ENCODE measurements at places on chromosomes 12 and 14.

DNA sequence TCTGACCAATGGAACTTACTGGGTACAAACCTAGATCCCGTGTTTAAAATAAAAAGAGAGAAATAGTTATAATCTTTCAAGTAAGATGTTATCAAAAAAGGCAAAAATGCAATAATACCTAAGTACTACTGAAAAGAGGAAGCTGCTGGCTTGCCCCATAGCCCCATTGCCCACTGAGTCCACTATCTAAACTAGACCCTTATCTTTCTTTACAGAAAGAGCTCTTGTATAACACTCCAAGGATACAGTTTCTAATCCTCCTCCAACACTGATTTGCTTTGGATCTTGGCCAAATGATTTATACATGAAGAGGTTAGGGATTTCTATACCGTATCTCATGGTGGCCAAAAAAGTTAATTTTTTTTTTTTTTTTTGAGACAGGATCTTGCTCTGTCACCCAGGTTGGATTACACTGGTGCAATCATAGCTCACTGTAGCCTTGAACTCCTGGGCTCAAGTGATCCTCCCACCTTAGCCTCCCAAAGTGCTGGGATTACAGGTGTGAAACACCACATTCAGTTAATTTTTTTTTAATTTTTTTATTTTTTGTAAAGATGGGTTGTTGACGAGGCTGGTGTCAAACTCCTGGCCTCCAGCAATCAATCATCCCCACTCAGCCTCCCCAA is 2.6 kb downstream of the GXYLT1 start:
- no peak for DNase-seq

DNA sequence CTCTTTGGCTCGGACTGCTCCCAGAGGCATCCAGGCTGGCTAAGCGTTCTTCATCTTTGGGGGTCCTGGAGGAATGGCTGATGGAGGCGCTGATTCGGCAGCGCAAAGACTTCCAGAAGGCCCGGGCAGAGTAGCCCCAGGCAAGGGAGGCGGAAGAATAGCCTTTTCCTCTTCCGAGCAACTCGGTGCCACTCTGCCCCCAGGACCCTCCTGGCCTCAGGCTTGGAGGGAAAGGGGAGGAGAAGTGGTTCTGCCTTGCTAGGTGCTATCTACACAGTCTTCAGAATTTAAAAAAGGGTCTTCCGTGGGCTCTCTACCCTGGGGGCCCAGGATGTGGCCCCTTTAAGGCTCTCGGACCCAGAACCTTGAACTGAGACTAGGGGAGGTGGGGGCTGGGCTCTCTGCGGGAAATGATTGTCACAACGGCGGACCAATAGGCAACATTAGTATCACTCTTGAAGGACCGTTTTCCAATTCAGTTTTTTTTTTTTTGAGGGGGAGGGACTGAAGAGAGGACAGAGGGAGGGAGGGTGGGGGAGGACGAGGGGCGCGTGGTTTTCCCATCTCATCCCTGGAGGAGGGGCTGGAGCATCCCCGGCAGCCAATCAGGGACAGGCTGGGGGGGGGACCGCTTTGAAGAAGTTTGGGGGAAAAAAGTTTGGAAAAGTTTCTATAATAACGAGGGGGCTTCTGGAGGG is at the start of gene NFATC4:
Gene NFATC4, plus strand, starts transcription at position 671 of the 698 bp plus-strand sequence. CDS start 157 bp downstream, outside the sequence.
- DNase-seq: no peak

GRCh38 chr12:116157845-116158267 is 119.6 kb downstream of the MED13L start:
- no peak for DNase-seq

GRCh38 chr12:116881325-116881876 is at the start of gene HRK:
Gene HRK (minus strand): TSS chr12:116881441. CDS start chr12:116881307, 134 bp downstream.
- DNase-seq: no peak

DNA sequence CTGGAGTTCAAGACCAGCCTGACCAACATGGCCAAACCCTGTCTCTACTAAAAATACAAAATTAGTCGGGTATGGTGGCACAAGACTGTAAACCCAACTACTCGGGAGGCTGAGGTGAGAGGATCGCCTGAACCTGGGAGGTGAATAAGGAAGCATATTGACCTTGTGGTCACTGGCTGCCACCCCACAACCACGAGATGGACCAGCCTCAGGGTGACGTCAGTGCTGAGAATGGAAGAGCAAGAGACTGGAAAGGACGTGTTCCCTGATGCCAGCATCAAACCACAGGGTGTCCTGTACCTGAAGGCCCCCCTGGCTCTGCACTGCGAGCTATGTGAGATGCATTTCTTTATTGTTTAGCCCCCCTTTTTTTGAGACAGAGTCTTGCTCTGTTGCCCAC is 45.9 kb upstream of the BDKRB2 start:
- DNase-seq: no peak

- DNase-seq: no peak
Observed at GRCh38 chr12:13289653-13290289, 93.2 kb downstream of the EMP1 start.

GRCh38 chr12:102201436-102202061 is 3.9 kb upstream of the PMCH start:
- no peak for DNase-seq

DNA sequence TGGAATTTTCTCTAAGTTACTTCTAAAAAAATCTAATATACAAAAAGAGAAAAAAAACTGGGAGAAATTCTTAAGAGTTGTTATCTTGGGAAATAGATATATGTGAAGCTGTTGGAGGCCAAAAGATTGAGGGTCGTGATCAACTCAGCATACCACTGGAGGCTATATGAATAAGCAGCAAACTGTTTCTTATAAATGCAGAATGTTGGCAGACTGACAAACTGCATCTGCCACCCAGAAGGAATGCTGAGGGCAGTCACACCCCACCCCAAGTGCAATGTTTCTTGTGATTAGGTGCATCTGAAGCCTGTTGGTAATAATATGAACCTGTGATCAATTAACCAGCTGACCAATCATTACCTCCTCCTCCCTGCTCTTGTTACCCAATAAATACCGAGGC is 818.6 kb upstream of the MGAT4C start:
- DNase-seq: no peak

DNA sequence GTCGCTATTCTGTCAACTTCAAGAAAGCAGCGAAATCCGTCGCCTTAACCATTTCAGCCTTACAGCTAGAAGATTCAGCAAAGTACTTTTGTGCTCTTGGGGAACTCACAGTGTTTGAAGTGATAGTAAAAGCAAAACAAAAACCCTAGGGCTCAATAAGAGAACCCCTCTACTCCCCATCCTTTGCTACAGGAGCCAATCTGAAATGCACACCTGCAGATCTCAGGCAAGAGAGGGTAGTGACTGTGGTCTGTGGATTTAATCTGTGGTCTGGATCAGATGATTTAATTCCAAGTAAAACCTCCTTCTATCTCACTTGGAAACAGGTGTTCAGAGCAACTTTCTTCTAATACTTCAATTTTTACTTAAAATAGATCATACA is 422.9 kb upstream of the OR4E1 start:
- DNase-seq: no peak

DNA sequence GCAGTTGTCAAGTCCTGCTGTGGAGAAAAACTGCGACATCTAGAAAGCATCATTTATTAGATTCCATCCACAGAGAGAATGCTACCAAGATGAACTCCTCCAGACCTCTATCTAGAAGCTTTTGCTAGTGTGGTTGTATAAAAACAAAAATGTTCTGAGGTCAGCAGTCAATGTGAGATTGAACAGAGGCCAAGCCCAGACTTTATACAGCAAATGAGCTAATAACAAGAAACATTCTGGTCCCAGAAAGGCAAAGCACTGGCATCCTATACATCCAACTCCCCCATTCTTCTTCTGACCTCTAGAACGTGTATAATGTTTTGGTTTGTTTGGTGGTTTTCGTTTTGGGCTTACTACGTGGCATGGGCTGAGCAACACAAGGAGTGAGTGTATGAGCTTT is 26.7 kb upstream of the RIN3 start:
- no peak for DNase-seq

DNA sequence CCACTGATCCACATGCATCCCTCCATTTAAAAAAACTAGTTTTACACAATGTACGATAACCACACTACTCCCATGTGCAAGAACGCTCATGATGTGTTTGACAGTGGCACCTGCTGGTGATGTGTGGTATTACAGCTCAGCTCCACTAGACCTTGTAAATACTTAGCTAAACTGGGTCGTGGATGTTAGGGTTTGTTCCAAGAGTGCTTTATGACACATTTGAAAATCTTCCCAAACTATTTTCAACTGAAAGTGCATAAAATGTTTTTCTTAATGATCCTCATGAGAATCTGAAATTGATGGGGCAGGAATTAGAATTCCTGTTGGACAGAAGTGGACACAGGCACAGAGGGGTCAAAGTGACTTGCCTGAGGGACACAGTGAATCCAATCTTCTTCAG is 99.2 kb downstream of the SCARB1 start:
- DNase-seq: peak; percentile 71

GRCh38 chr12:62292761-62293344 is 32.6 kb downstream of the USP15 start:
- DNase-seq: peak; percentile 59

DNA sequence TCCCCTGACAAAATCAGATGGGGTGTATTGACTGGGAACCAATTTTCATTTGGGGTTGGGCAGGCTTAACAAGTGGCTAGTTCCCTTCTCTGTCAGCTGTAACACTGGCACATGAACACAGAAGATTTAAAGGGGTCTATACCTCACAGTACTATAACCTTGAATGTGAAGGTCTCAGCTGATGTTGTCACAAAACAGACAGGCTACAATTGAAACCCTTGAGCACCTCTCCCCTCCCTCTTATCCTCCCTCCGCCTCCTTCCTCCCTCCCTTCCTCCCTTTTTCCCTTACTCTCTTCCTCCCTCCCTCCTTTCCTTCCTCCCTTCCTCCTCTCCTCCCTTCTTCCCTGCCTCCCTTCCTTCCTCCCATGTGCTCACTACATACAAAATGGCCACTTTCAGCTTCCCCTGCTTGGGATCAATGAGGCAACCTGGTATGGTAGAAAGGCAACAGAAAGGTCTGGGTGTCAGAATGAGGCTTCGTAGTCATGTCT is 262.4 kb downstream of the TTC6 start:
- DNase-seq: no peak

DNA sequence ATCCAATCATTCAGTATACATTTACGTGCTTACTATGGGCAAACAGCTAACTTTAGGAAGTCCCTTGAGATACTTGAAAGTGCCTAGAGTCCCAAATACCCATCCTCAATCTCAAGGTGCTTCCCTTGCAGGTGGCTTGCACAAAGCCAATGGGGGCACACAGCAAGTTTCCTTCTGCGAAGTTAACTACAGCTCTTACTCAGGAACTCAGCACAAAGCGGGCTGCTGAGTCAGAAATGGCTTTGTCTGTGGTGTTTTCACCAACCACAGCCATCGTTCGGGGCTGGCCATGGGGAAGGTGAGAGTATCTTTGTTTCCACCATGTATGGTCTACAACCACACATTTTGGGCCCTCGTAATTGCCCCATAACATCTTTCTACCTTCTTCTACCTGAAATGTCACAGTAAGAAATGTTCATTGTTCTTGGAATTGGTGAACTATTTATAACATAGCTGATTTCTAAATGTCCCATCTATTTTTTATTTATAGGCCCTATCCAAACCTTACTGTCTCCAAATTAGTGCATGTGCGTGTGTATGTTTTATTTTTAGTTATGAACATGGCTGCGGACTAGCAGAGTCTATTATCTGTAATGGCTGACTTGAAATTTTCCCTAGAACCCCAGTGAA is 13.9 kb downstream of the MFAP5 start:
- DNase-seq: peak; percentile 85

DNA sequence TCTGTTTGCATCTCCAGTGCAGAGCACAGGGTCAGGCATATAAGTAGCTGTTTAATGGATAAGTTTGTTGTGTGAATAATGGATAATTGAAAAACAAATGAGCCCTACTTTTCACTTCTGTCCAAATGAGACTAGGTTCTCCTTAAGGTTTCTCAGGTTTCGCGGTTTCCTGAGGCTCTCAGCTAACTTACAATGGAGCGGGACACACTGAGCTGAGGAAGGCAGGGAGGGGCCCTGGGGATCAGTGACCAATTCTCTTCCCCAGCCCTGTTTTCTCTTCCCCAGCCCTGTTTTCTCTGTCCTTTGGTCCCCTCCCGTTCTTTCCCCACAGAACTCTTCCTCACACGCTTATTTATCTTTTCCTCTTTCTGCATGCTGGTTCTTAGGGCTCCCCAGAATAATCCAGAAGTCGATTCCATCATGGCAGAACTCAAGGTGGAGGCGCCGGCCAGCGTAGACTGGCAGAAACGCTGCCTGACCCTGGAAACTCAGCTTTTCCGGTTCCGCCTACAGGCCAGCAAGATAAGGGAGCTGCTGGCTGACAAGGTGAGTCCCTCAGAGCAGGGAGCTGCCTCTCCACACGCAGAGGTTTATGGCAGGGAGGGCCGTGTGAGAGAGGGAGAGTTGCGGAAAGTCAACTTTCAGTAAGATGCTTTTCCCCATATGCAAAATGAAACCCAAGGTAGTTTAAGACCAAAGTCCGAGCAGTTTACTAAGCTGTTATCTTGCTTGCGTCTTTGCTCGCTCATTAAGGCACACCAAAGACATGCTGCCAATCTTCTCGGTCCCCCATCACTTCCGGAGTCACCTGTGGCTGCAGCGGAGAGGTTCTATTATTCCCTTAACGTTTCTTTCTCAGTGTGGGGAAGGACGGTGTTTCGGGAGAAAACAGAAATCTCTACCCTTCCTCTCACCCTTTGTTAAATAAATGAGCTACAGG is 8.6 kb downstream of the PLEKHH1 start:
- no peak for DNase-seq

- DNase-seq: no peak
Observed at GRCh38 chr14:69754487-69754886, 12.5 kb upstream of the SRSF5 start.

GRCh38 chr12:115758877-115759620 is 518.4 kb downstream of the MED13L start:
- DNase-seq: no peak

DNA sequence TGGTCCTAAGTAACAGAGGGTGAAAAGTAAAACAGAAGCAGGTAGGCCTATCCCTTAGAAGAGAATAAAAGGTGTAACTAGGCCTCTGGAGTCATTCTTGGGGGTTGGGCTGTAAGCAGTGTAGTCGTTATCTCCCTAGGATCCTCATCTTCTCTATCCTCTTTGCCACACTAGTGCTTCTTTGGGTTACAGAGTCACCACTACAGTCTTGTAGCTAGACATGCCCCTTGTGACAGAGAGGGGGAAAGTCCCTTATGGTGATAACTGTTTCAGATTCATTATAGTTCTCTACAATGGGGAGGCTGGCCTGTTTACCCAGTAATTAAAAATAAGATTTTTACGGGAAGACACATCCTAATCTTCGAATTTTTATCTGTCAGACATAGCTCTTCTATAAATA is 16.4 kb upstream of the SRP54 start:
- DNase-seq: no peak

DNA sequence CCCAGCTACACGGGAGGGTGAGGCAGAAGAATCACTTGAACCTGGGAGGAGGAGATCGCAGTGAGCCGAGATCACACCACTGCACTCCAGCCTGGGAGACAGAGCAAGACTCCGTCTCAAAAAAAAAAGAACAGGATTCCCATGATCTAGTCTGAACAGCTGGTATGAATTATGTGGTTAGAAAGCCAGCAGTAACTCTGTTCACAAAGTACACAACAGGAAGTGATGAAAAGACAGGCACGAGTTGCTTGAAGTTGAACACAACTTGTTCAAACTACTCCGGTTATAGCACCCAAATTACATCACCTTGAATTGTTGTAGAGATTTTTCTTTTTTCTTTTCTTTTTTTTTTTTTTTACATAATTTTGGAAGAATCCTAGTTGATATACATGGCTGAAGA is 238.8 kb upstream of the RGS6 start:
- DNase-seq: no peak

Data from activated effector memory CD4-positive, alpha-beta T cell treated with anti-CD3 and anti-CD28 coated beads, Interleukin-2, amount 50 U/mL, for 16 hours (primary cell).